Stromal cell of bone marrow (primary cell): ENCODE measurements at places on chromosomes 13 and 19.
A peak's percentile ranks its signal among the peaks of the same experiment; 100 is the strongest.

- no peak for DNase-seq
Measured at GRCh38 chr19:44643605-44644401, at the start of gene PVR. PVR (plus strand) TSS chr19:44643910; CDS start chr19:44644097, 187 bp downstream.

DNA sequence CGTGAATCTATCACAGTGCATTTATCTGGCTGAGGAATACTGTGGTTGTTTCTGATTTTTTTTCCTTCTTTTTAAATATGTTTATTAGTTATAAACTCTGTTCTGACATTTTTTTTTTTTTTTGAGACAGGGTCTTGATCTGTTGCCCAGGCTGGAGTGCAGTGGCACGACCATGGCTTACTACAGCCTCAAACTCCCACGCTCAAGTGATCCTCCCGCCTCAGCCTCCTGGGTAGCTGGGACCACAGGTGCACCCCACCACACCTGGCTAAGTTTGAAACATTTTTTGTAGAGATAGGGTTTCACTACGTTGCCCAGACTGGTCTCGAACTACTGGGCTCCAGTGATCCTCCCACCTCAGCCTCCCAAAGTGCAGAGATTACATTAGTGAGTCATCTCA lies 6.6 kb upstream of the NUMBL start:
- no peak for DNase-seq

GRCh38 chr13:105894697-105895096 lies 640.8 kb downstream of the EFNB2 start:
- DNase-seq, result no peak

DNA sequence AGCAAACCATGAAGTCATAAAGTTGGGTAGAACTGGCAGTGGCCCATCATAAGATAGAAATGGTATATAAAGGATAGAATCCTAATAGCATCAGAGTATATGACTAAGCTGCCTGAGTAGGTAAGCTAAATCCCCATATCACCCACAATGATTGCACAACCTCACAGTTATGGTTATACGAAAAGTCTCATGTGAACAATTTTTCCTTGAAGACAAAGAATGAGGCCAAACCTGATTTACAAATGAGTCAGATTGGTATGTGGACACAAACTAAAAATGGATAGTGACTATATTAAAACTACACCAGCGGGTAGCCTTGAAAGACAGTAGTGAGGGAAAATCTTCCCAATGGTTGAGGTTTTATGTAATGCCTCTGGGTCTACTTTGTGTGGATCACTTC lies 40.9 kb upstream of the UFM1 start:
- peak; percentile 41 for DNase-seq

- no peak for DNase-seq
Measured at GRCh38 chr19:15532779-15533521, 24.6 kb downstream of the CYP4F22 start.

- peak; percentile 86 for DNase-seq
Measured at GRCh38 chr13:27270594-27271520, at the start of gene RASL11A. RASL11A (plus strand) TSS chr13:27270830; CDS start chr13:27270945, 115 bp downstream.

GRCh38 chr19:50835103-50835784 lies 1.9 kb upstream of the KLK15 start:
- DNase-seq, result no peak

GRCh38 chr13:62932256-62932883 lies 1516.7 kb upstream of the PCDH20 start:
- no peak for DNase-seq

- no peak for DNase-seq
Measured at GRCh38 chr19:47778954-47779351, 450 bp downstream of the SELENOW start.
